ENCODE measurements at places on chromosomes 5 and 9.

- DNase-seq = no peak
Observed at GRCh38 chr5:151295791-151296477, 7.6 kb downstream of the SLC36A3 start.

GRCh38 chr5:142133330-142134206 lies 25.0 kb downstream of the NDFIP1 start:
- DNase-seq = no peak

- no peak for DNase-seq
Observed at GRCh38 chr5:3818624-3819023, 223.0 kb downstream of the IRX1 start.

DNA sequence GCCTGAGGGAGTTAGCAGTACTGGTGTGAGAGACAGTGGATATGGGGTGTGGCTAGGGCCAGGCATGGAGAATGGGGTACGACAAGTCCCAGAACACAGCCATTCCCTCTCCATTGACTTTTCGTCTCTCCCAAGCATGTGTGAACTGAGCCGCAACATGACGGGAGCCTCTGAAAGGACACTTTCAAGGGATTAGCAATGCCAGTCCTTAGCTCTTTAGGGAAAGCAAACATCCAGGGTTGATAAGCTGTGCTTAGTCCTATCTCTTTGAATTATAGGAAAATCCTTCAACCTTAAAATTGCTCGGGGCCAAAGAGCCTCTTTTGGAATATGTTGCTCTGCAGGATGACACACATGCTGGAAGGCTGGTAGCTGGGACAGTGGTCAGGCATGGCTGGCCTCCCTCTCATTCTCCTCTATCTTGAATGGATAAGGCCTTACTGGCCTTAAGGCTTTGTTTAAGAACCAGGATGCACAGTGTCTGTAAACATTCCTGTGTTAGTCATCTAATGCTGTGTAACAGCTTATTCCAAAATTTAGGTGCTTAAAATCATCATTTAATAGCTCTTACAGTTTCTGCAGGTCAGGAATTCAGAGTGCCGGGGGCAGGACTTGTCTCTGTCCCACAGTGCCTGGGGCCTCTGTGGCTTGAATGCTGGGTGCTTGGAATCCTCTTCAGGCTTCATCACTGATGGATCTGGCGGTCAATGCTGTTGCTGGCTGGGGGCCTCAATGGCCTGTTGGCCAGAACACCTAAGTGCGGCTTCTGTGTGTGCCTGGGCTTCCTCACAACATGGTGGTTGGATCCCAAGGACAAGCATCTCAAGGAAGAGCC lies 95.3 kb downstream of the PTTG1 start:
- DNase-seq = no peak

DNA sequence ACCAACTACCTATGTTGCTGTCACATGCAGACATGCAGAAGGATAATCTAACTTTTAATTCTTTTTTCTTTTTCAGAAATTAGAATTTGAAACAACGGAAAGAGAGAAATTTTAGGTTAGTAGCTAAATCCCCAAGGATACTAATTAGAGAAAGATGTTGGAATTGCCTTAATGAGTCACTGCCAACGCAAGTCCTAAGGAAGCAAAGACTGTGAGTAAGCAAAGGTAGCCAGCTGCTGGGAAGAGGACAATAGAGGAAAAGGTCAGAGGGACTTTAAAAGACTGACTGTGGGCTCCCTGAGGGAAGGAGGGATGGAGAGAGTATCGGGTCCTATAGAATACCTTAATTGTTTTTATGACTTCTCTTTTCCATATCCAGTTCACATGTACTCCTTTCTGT lies 461.9 kb upstream of the PAPPA start:
- no peak for DNase-seq

DNA sequence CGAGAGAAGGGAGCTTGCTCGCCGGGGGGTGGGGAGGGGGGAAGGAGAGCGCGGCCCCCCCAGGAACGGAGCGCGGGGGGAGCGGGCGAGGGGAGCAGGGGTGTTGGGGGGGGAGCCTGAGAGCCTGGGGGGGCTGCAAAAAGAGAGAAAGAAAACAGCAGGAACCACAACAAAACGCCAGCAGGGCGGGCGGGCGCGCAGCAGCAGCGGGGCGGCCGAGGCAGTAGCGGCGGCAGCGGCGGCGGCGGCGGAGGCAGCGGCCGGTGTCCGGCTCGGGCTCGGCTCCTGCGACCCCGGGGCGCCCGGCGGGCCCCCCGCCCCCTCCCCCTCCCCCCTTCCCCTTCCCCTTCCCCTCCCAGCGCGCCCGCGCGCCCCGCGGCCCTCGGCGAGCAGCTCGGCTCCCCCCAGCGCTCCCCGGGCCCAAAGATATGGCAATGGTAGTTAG lies 1.6 kb downstream of the NR2F1 start:
- DNase-seq = no peak

DNA sequence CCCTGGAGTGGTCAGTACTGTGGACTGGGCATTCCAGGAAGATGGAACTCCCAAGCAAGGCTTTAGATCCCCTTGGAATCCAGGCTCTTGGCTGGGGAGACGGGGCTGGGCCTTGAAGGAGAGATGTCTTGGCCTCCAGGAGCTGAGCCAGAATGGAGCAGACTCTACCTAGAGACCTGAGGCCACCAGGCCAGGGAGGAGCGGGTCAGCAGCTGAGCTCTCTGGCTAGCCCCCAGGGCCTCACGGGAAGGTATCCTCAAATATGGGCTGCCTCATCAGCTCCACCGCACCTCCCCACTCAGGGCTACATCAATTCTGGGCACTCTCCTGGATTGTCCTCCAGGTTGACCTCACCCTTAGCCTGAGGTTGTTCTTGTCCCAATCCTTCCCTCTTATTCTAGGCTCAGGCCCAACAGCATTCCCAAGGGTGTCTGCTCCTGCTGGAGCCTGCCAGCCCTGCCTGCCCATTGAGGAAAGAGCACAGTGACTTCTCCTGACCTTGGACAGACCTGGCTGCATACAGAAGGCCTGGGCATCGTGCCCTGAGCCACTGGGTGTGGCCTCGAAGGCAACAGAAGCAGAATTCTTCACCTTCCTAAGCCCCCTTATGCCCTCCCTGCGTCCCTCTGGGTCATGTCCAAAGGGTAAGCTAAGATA lies 3.0 kb upstream of the PDLIM4 start:
- no peak for DNase-seq

DNA sequence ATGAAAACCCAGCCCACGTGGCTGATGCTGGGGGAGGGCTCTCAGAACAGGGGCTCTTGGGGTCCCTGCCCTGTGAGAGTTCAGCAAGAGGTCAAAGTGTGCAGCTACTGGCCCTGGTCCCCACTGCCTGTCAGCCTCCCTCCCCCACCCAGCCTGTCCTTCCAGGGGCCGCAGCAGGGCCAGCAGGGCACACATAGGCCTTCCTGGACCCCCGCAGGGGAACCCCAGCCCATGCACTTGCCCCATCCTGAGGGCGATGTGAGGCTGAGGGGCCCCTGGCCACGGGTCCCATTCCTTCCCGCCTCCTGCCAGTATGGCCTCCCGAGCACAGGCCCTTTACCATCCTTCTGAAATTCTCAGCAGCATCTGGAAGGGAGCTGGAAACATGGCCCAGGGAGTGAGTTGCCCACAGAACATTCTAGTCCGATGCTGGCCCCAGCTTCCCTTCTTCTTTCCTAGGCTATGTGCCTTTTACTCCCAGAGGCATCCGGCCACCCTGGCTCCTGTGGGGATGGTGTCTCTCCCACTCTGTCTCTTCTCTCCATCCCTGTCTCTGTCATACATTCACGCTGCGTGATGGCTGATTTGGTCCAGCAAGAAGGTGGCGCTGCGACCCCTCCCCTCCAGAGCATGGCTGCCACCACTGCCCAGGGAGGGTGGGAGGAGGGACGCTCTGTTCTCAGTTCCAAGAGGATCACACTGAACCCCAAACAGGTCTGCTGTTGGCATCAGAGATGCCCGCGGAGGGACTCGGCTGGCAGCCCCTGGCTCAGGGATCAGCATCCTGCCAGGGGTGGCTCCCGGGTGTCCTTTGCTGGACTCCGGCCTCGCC lies 19.6 kb downstream of the MRPL36 start:
- DNase-seq = no peak

GRCh38 chr9:95459178-95459577 lies 57.6 kb downstream of the PTCH1 start:
- DNase-seq = no peak

- no peak for DNase-seq
Observed at GRCh38 chr5:6849316-6850105, 136.3 kb downstream of the TENT4A start.

GRCh38 chr5:15249152-15249551 lies 250.8 kb upstream of the FBXL7 start:
- DNase-seq = no peak

- no peak for DNase-seq
Observed at GRCh38 chr5:150505041-150505511, 2.9 kb upstream of the NDST1 start.

- DNase-seq = no peak
Observed at GRCh38 chr5:180441564-180442051, 52.6 kb upstream of the CNOT6 start.

GRCh38 chr9:97980918-97981845 lies 2.0 kb upstream of the ANP32B start:
- DNase-seq = no peak

- no peak for DNase-seq
Observed at GRCh38 chr5:68217047-68217355, 1.4 kb downstream of the PIK3R1 start.

GRCh38 chr5:34021334-34021733 lies 13.5 kb upstream of the AMACR start:
- no peak for DNase-seq

DNA sequence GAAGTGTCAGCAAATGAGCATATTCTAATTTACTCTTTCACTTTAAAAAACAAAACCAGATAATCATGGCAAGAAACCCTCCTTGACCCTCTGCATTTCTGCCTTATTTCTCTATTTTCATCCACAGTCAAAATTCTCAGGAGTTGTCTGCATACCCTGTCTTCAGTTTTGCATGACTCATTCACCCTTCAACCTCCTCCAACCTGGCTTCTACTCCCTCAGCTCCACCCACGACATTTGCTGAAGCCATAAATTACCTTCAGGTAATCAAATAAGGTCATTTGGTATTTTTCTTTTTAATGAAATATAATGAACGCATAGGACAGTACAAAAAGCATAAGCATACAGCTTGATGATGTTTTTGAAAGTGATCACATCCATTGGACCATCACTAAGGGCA lies 27.8 kb upstream of the SH3GL2 start:
- no peak for DNase-seq

DNA sequence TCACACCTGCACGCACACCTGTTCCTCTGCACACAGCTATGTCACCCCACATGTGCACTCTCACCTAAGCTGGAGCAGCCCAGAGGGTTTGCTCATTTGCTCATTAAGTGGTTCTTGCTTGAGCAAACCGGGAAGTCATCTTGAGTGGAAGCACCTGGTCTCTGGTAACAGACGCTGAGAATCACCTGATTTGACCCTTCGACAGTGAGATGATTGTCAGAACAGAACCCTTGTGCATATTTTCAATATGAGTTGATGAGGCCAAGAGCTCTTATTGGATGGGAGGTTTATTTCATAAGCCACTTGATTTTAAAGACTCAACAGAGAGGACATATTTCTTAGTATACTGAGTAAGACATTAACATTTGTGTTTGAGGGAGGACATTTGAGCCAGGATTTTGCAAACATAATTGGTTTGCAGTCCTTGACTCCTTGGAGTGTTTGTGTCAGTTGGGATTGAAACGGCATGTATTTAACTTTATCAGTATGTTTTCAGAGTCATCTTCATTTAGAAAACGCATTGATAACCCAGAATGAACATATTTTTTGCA lies 22.1 kb upstream of the LPCAT1 start:
- DNase-seq = no peak

GRCh38 chr9:127123064-127123890 lies 842 bp upstream of the ANGPTL2 start:
- no peak for DNase-seq

DNA sequence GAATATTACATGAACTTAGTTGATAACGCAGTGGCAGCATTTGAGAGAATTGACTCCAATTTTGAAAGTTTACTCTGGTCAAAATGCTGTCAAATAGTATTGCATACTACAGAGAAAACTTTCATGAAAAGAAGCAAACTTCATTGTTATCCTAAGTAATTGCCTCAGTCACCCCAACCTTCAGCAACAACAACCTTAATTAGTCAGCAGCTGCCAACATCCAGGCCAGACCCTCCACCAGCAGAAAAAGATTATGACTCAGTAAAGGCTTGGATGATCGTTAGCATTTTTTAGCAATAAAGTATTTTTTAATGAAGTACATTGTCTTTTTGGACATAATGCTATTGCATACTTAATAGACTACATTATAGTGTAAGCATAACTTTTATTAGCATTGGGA lies 40.8 kb upstream of the SPDL1 start:
- DNase-seq = no peak

DNA sequence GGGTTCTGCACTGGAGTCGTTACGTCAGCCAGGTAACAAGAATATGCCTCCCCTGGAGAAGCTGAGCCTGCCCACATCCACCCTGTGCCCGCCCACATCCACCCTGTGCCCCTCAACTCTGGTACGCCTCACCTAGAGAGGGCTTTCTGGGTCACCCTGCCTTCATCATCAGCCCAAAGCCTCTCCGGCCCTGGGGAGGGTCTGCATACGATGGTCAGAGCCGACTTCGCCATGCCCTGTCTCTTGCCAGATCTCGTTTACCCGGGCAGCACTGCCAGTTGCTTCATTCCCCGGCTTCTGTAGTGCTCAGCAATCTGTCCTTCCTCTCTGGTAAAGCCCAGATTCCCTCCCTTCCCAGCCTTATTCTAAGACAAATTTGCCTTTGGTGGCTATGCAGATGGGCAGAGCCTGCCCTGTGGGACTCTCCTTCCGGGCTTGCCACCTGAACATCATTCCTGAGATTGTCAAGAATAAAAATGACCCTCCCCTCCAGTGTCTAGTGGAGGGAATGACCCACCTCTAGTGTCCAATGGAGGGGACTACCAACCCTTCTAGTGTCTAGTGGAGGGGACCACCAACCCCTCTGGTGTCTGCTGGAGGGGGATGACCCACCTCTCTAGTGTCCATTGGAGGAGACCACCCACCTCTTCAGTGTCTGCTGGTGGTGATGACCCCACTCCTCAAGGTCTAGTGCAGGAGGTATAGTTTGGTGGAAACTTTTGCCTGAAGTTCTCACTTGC lies 3.4 kb downstream of the PLEKHG4B start:
- no peak for DNase-seq

DNA sequence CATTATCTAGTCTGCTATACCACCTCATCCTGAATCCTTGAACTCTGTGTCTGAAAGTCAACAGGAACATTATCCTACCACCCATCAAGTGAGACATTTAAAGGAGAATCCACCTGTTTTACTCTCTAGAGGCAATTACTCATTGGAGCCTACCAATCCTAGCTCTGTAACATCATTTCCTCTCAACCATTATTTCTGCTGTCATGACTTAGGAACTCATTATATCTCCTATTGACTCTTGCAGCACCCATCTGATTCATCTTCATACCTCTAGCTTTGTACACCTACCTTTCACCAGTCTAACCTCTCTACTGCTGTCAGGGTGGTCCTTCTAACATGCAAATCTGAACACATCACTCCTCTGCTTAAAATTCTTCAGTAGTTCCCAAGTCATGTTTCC lies 481.5 kb downstream of the NFIB start:
- no peak for DNase-seq

DNA sequence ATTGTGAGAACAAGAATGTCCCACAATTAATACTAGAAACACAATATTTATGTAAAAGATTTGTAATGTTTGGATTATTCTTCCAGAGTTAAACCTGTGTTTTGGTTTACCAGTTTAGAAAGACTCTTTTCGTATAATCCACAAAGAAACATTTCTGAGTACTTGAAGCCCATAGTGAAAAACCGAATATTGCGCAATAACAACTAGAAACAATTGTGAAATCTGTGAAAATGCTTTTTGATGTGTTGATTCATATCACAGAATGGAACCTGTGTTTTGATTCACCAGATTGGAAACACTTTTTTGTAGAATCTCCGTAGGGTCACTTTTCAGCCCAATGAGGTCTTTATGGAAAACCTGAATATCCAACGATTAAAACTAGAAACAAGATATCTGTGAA lies 386.2 kb downstream of the PRDM9 start:
- no peak for DNase-seq

All from stimulated activated CD8-positive, alpha-beta memory T cell treated with anti-CD3 and anti-CD28 coated beads, Interleukin-7, amount 100 ng/mL, for 1 hour (primary cell).